ENCODE measurements at places on chromosomes 1 and 21.

- DNase-seq = no peak
Measured at GRCh38 chr1:163974120-163974519, 584.9 kb upstream of the PBX1 start.

DNA sequence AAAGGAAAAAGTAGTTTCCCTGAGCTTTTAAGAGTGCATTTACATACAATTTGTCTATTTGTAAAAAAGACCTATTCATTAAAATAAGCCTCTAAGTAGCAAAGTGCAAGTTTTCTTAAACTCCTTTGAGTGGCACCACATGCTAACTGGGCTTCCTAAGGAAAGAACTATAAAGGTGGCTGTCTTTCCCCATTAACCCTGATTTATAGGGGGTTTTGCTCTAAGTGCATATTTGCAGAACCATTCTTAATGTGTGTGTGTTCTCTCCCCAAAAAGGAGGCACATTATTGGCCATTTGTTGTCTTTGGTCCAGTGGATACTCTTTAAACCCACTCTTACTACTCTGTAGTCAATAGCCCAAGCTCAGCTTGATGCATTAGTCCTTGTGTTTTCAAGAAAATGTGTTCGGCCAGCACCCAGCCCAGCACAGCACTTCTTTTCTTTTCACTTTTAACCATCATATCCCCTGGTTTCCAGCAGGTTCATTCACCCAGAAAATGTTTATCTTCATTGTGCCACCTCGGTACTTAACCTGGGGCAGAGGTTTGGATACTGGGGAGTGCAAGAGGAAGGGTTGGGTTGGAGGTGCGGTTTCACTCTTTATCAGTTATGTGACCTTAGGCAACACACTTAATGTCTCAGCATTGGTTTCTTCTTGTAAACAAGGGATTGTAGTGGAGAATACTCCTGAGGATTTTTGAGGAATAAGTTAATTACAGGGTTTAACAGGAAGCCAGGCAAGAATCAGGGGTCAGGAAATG, 161.9 kb upstream of the UBE2U start:
- DNase-seq = no peak

DNA sequence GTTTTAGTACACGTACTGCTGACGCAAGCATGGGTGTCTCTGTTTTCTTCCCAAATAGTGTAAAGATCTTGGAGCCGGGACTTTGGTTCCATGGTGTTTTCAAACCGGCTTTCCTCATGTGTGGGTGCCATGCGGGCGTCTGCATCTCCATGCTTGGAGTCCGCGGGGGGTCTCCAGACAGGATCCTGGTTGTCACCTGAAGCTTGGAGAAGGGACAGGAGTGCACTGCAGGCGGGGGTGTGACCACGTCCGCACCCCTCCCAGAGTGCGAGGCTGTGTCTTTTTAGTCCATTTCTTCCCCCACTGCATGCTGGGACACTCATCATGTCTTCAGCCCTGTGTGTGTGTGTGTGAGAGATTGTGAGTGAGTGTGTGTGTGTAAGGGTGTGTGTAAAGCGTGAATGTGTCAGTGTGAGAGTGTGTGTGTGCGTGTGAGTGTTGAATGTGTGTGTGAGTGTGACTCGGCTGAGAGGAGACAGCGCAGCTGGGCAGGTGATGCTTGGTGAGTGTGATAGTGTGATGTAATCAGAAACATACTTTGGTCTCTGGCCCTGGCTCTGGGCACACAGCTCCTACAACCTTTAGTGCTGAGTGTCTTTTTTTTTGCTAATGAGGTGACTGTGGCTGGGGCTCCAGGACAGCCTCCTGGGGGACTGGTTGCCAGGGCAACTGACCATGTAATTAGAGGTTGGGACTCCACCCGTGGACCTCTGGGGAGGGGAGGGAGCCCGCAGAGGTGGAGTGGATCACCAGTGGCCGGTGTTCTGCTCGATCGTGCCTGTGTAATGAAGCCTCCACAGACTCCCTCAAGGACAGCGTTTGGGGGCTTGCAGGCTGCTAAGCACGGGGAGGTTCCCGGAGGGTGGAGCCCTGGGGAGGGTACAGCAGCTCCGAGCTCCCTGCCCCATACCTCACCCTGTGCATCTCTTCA, 55.1 kb downstream of the AGPAT3 start:
- DNase-seq = no peak

GRCh38 chr1:80536461-80536860, 1264.3 kb upstream of the ADGRL2 start:
- DNase-seq = no peak

GRCh38 chr1:48640836-48641492, 135.7 kb downstream of the BEND5 start:
- DNase-seq = no peak

GRCh38 chr1:111145542-111145941, 5.5 kb downstream of the CEPT1 start:
- no peak for DNase-seq

DNA sequence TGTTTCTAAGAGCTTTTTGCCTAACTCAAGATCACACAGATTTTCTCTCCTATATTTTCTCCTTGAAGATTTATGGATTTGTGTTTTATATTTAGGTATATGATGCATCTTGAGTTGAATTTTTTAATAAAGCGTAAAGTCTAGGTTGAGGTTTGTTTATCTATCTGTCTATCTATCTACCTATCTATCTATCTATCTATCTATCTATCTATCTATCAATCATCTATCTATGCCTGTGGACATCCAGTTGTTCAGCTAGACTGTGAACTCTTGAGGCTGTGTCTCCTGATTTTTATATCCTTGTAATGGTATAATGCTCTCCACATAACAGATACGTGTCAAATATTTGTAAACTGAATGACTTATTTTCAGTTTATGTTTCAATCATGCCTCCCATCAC, 120.1 kb downstream of the DNAH14 start:
- no peak for DNase-seq

GRCh38 chr1:21249940-21250493, 40.2 kb downstream of the ECE1 start:
- no peak for DNase-seq

DNA sequence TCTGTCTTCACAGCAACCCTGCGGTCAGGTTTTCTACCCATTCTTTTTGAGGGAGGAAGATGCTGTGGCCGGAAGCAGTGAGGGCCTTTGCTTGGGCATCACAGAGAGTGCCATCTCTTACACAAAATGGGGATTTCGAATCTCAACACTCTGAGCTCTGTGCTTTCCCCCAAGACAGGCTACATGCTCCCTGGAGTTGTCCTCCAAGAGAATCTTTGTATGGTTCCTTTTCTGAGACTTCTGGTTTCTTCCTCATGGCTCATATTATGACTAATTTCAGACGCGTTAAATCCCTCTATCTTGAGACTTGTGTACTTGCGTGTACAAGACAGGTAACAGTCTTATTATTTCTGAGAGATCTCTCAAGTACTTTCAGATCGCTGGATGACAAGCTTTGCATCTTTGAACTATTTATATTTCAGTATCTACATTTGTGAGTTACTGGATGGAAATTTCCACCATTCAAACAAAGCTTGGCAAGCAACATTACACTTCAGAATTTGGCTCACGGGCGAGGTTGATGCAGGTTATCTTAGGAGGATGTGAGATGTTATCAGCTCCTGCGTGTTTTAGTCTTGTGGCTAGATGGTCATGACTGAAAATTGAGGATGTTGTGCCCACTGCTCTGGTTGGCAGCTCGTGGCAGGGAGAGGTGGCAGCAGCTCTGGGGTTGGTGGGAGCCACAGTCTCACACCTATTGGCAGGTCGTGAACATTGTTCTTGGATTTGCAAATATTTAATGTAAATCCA, 19.4 kb downstream of the ABCG1 start:
- DNase-seq = peak; percentile 56

- no peak for DNase-seq
Measured at GRCh38 chr1:215581896-215582295, 14.8 kb downstream of the KCTD3 start.

- no peak for DNase-seq
Measured at GRCh38 chr1:201551877-201552731, 13.2 kb downstream of the NAV1 start.

DNA sequence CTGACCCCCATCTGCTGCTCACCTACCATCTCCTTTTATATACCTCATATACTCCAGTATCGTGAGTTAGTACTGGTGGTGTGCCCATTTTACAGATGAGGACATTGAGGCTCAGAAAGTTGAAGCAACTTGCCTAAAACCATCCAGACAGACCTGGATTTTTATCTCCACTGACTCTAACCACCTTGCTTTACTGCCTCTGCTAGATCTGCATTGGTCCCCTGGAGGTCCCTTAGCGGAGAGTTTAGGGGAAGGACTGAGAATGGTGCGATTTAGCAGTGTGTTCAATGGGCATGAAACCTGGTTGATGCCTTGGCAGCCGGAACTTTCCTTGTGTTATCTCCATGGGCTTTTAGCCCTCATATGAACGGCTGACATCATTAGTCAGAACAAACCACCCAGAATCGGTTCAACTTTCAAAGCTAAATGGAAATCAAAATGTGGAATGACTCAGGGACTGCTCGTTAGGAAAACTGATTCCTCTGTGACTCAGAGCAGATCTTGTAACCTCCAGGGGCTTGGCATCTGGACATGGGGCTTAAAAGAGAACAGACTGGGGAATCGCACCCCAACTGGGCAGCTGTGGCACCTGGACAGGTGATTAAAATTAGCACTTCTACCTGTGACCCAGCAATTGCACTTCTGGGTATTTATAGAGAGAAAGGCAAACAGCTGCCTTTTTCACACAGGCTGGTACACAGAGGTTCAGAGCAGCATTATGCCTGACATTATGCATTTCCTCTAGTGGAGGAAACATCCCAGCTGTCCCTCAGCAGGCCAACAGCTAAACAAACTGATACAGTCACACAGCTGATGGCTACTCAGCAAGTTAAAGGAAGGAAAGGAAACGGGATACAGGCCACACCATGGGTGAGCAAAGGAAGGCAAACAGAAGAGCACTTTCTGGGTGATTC, 25.3 kb downstream of the TMEM51 start:
- no peak for DNase-seq

GRCh38 chr1:6218375-6219164, 12.7 kb downstream of the RNF207 start:
- no peak for DNase-seq

DNA sequence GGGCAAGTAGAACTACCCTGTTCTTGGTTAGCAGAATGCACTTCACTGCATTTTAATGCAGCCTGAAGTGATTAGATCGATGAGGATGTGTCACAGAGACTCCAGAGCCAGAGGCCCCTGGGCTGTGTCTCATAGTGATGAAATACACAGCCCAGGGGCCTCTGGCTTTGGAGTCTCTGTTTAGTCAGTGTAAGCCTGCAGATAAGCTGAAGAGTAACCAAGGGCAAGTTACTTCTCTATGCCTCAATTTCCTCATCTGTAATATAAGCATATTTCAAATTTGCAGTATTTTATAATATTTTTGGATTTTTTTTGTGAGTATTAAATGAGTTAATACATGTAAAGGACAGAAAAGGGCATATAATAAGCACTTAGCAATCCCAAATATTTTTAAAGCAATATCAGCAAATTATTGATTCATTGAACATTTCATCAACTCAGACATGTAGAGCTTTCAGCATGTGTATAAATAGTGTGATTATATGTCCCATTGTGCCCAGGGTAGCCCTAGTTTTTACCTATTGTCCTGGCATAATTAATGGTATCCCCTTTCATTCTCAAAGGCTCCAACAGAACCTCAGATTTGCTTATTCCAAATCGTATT, 23.6 kb upstream of the APOBEC4 start:
- no peak for DNase-seq

- DNase-seq = peak; percentile 75
Measured at GRCh38 chr1:206590025-206590758, 22.1 kb downstream of the EIF2D start.

- DNase-seq = no peak
Measured at GRCh38 chr1:168089326-168089978, 47.3 kb downstream of the GPR161 start.

DNA sequence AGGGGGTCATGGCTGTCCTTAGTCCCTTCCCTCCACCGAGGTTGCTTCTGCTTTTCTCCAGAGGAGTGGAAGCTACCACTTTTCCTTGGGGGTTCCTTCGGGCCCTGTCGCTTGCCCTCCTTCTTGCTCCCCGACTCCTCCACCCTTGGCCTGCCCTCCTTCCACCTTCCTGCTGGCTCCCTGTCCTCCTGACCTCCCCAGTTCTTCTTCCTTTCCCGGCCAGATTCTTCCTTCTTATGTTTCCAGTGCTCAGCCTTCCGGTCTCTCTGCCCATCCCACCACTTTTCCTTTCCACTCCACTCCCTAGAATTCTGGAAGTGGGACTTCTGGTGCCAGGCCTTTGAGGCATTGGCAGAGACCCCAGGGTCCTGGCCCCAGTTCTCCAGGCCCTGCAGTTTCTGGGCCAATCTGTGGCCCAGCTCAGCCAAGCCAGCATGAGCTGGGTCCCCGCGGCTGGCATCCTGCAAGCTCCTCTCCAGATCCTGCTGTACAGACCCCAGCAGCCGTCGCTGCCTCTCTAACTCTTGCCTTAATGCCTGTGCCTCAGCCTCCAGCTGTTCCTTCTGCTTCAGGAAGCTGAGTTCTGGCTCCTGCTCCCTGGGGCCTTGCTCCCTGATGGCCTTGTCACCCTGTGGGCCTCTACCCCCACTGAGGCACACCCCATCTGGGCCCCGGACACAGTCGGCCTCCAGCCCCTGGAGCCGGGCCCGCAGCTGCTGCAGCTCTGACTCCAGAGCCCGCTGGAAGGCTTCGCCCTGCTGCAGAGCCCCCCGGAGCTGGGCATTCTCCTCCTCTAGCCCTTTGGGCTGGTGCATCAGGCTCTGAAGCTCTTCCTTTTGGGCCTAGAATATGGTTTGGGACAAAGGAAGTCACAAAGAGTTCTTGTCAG, 9.7 kb upstream of the PMVK start:
- no peak for DNase-seq

DNA sequence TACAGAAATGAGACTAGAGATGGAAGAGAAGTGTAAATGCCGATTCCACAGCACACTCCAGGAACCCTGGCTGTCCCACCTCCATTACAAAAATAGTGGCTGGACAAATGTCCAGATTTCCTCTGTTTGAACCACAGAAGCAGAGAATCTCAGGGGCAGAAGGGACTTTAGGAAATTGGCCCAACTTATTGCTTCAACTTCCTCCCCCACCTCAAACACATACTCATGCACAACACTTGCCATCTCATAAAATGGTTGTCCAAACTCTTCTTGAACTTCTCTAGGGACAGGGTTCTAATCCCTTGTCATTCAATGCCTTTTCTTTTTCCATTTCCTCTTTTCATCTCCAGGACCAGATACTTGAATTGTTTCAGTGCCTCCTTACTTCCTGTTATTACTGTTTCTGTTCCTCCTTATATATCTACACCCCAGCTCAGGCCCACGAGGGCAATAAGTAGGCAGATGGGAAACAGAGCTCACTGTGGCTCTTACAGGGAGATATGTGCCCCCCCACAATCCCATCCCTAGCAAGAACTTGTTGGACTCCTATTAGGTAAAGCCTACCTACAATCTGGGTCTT, 8.5 kb upstream of the B4GALT3 start:
- no peak for DNase-seq

All from activated CD4-positive, alpha-beta T cell treated with anti-CD3 and anti-CD28 coated beads for 48 hours (primary cell).